ENCODE measurements at places on chromosomes 5 and 9.

- H3K27me3 ChIP-seq: no peaks in the 10 kb centered on the region
- H3K36me3 ChIP-seq: no peaks in the 10 kb centered on the region
- DNase-seq: no peak
- no peaks in the 10 kb centered on the region for H3K4me1 ChIP-seq
These were observed 64.8 kb downstream of the UNC13B start for GRCh38 chr9:35226651-35227050.

GRCh38 chr5:15695215-15695731, 195.3 kb downstream of the FBXL7 start:
- DNase-seq: no peak
- H3K27me3 ChIP-seq: no peaks in the 10 kb centered on the region
- no peaks in the 10 kb centered on the region for H3K4me1 ChIP-seq
- no peak overlapping the region for H3K4me3 ChIP-seq
- H3K36me3 ChIP-seq: no peaks in the 10 kb centered on the region

GRCh38 chr5:104443706-104444105, 881.1 kb upstream of the NUDT12 start:
- no peaks in the 10 kb centered on the region for H3K4me1 ChIP-seq
- no peaks in the 10 kb centered on the region for H3K27me3 ChIP-seq
- H3K4me3 ChIP-seq: no peak overlapping the region
- no peak for DNase-seq

- no peak overlapping the region for H3K4me3 ChIP-seq
- no peak for DNase-seq
- no peaks in the 10 kb centered on the region for H3K4me1 ChIP-seq
- no peaks in the 10 kb centered on the region for H3K27me3 ChIP-seq
These were observed 735.8 kb upstream of the WWC1 start for GRCh38 chr5:167555565-167556166.

DNA sequence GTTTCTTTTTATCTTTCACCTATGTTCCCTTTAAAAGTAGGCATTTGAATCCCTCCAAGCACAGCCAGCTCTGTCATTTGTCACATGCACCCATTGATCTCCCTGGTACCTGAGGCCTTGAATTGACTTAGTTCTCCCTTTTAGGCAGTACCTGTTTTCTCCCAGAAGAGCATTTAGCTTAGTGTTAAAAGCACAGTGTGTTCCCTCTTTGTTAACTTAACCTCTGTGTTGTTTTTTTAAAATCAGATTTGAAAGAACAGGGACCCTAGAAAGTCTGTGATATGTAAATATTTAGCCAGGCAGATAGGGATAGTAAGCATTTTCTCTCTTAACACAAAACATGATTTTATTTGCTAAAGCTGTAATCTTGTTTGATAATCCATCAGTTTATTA, 113.8 kb upstream of the SPATA31D4 start:
- H3K27ac ChIP-seq: peak overlapping the region; percentile 2
- no peaks in the 10 kb centered on the region for H3K27me3 ChIP-seq
- peaks cover 4% of the 10 kb centered on the region for H3K4me1 ChIP-seq
- no peaks in the 10 kb centered on the region for H3K36me3 ChIP-seq

DNA sequence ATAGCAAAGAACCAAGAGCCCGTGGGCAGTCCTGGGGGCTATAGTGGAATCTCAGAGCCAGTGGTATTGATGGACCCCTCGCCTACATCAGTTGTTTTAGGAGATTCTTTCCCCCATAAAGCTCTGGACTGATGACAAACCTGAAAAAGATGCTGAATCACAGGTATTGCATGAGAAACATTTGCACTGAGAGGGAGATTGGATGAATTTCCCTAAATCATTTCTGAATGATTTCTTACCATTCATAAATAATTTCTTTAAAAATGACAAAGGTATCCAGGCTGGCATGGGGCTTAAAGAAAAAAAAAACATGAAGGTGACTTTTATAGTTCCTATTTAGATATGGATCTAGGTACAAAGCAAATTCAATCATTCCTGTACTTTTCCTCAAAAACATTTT, 54.0 kb upstream of the SLIT3 start:
- no peak overlapping the region for H3K4me3 ChIP-seq
- no peak for DNase-seq
- no peaks in the 10 kb centered on the region for H3K36me3 ChIP-seq
- H3K27me3 ChIP-seq: no peaks in the 10 kb centered on the region
- H3K4me1 ChIP-seq: no peaks in the 10 kb centered on the region
- H3K27ac ChIP-seq: no peak overlapping the region

DNA sequence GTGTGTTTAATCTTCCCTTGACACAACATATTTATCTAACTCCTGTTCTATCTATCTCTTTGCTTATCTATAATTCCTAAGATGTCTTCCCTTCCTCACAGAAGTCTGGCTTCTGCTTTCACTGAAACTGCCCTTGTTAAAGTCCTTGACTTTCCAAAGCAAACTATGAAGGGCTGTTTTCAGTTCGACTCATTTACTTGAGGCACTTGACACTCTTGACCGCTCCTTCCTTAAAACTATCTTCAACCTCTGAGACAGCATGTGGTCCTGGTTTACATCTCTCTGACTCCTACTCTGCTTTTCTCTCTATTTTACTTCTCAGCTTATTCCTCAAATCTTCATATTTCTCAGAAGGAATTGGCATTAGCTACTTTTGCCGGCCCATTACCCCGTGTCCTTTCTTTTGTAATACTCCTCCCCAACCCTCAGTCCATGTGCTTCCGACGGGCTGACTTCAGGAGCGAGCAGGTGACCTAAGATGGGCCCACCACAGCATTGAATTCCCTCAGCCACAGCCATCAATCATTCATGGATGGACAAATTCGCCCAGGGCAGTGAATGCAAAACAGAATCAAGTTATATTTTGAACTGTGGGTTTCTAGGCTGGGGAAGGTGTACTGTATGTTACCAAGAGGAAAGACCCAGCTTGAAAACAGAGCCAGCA, 1089.2 kb downstream of the PTPRD start:
- H3K4me3 ChIP-seq: no peak overlapping the region
- H3K27ac ChIP-seq: no peak overlapping the region

- H3K4me1 ChIP-seq: no peaks in the 10 kb centered on the region
- no peaks in the 10 kb centered on the region for H3K27me3 ChIP-seq
- no peaks in the 10 kb centered on the region for H3K36me3 ChIP-seq
- no peak for DNase-seq
- no peak overlapping the region for H3K27ac ChIP-seq
- H3K4me3 ChIP-seq: no peak overlapping the region
These were observed 32.9 kb upstream of the TGFBR1 start for GRCh38 chr9:99072040-99072394.

GRCh38 chr9:6488395-6488794, 75.4 kb downstream of the UHRF2 start:
- H3K27me3 ChIP-seq: no peaks in the 10 kb centered on the region
- H3K27ac ChIP-seq: no peak overlapping the region
- no peaks in the 10 kb centered on the region for H3K4me1 ChIP-seq
- no peak overlapping the region for H3K4me3 ChIP-seq
- DNase-seq: no peak
- no peaks in the 10 kb centered on the region for H3K36me3 ChIP-seq

All from prostate gland (tissue), 2 donors.